ENCODE measurements at places on chromosomes 4 and X.

- no peak for DNase-seq
These were observed 715.1 kb downstream of the FSTL5 start for GRCh38 chr4:161448550-161449180.

- no peak for DNase-seq
These were observed 33.0 kb downstream of the NSG1 start for GRCh38 chr4:4419896-4420295.

- no peak for DNase-seq
These were observed 83.8 kb downstream of the GRID2 start for GRCh38 chr4:92387459-92388069.

DNA sequence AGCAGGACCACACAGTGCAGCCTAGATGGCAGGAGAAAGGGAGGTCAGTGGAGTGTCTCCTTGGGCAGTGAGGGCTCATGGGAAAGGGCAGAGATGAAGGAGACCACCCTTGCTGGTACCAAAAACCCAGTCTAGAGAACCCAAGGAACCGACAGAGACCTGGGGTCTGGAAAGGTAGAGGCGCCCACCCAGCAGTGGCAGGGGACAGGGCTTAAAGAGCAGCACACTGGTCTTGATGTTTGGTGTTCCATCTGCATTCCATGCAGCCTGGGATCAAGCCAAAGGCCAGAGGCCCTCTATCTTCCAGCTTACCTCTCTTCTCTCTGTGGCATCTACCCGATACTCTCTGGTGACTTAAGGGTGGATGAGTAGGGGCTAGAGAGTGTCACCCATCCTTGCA, 127.5 kb downstream of the PJA1 start:
- no peak for DNase-seq

GRCh38 chr4:90025248-90025647, 101.9 kb upstream of the CCSER1 start:
- no peak for DNase-seq

DNA sequence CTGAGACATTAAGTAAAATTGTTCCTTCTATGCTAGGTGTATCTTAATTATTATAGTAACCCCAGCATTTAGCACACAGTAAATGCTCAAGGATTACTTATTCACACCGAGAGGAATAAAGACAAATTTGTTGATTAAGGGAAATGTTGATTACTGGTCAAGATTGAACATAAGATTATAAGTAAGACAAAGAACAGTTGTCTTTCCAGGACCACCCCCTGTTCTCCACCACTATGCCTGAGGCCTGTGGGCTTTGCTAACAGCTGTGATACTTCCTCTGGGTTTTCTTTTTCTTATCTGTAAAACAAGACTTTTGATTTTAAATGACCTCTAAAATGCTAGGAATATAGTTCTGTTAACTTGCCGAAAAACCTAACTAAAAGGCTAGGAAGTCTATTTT, 128.0 kb downstream of the DCLK2 start:
- DNase-seq: no peak

GRCh38 chr4:155789391-155789790, 30.6 kb downstream of the GUCY1B1 start:
- no peak for DNase-seq

Data from ELF-1 (cell line).